ENCODE measurements at places on chromosomes 7 and 10.

- DNase-seq = no peak
Measured at GRCh38 chr7:38561166-38561565, 70.0 kb downstream of the AMPH start.

GRCh38 chr10:123635745-123636144, 30.4 kb upstream of the GPR26 start:
- no peak for DNase-seq

DNA sequence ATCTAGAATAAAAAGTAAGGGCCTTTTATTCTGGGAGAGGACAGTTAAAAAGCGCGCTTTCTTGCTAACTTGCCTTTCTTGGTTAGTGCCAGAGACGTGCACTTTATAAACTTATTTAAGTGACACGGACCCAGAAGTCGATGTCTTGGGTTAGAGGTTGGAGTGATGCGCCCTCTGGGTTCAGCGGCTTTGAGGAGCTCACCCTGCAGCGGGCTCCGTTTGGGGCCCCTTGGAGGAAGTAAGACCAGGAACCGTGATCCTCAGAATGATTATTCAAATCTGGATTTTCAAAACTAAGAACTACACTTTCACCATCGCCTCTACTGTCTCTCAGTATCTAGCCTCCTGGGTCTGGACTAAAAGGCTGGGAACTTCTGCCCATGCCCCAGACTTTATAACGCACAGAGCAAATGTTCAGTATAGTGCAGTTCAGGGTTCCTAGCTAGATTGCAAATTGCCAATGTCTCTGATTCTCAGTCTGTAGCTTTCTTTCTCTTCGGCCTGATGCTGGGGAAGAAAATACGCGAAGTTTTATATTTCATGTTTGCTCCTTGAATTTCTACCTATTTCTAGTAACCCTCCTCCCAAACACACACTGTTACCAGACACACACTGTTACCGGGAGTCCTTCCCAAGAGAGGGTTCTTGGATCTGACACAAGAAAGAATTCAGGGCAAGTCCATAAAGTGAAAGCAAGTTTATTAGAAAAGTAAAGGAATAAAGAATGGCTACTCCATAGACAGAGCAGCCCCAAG, 18.6 kb upstream of the SMO start:
- no peak for DNase-seq

DNA sequence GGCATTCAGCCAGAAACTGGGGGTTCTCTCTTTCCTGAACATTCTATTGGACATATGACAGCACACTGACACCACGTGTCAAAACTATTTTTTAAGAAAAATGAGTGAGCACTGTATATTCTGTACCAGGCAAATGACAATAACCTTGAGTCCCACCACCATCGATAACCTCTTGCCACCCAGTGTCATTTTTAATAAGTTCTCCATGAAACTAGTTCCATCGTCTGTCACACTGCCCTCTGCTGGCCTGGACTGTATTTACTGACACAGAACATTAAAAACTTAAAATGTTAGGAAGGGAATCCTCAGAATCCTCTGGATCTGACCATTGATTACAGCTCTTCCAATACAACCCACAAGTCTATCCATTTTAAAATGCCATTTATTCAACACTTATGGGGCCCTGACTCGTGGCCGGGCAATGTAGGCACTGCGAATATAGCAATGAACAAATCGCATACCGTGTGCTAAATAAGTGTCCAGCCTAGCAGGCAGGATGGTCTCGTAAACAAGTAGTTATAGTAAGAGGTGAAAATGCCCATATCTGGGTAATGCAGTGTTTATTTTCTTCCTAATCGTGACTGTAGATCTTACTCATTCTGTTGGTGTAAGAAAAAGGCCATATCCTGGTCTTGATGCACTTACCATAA, 35.9 kb upstream of the CACNB2 start:
- peak; percentile 70 for DNase-seq

DNA sequence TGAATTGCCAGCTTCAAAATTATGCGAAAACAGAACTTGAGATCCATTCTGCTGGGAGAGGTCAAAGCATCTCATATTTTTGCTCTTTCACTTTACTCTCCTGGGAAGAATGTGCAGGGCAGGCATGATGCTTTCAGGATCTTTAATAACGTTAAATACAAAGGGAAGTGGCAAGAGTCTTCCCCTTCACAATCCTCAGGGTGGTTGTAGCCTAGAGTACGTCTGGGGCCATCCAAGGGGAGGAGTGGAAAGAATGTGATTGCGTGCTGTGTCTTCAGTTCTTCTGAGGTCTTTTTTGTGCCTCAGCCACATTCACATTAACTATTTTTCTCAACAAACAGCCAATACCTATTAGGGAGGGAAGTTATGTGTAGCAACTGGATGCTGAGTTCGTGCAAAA, 207.3 kb downstream of the HGF start:
- DNase-seq = no peak

GRCh38 chr7:122883049-122883680, 3.1 kb downstream of the CADPS2 start:
- DNase-seq = no peak

GRCh38 chr10:4243651-4244050, 458.6 kb upstream of the KLF6 start:
- peak; percentile 86 for DNase-seq

- peak; percentile 75 for DNase-seq
Measured at GRCh38 chr10:5291501-5292195, 73.1 kb upstream of the UCN3 start.

DNA sequence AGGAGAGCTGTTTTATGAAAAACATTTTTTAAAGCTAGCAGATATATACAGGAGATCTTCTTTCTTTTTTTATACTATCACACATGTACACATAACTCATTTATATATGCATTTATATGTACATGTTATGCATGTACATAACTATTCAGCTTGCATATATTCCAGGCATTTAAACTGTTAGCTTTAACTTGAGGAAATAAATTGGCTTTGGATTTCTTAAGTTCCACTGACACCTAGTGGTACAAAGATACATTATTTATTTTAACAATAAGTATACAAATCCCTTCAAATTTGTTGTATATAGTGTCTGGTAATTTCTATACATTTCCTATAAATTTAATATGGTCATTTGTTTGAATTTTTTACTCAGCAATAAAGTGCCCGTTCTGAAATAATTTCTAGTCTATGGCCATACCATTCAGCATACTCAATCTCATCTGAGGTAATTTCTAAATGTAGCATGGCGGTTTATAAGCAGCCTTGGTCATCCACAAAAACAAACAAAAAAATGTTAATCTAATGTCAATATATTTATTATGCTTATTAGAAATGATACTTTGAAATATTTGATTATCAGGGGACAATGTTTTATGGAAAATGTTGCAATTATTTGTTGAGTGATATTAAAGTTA, 11.6 kb downstream of the ZDHHC6 start:
- no peak for DNase-seq

GRCh38 chr10:130137090-130137448, 878 bp downstream of the GLRX3 start:
- no peak for DNase-seq

- no peak for DNase-seq
Measured at GRCh38 chr7:150751702-150752101, 14.5 kb downstream of the GIMAP5 start.

DNA sequence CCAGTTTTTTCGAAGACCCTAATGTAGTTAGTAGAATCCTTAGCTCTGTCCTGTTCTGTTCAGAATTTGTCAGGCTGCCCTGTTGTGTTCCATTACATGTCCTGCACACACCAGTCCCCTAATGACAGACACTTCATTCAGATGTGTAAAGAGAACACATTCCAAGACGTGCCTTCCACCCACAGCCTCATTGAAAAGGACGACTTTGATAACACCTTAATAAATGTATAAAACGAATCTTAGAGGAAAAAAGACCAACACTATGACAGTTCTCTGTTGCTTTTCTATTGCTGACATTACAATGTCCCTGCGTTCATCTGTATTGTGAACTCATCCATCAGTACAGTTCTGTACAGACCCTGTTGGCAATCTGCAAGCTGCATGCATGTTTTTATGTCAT, 3.5 kb downstream of the LRRTM3 start:
- no peak for DNase-seq

- DNase-seq = no peak
Measured at GRCh38 chr7:119783799-119784198, 489.2 kb upstream of the KCND2 start.

DNA sequence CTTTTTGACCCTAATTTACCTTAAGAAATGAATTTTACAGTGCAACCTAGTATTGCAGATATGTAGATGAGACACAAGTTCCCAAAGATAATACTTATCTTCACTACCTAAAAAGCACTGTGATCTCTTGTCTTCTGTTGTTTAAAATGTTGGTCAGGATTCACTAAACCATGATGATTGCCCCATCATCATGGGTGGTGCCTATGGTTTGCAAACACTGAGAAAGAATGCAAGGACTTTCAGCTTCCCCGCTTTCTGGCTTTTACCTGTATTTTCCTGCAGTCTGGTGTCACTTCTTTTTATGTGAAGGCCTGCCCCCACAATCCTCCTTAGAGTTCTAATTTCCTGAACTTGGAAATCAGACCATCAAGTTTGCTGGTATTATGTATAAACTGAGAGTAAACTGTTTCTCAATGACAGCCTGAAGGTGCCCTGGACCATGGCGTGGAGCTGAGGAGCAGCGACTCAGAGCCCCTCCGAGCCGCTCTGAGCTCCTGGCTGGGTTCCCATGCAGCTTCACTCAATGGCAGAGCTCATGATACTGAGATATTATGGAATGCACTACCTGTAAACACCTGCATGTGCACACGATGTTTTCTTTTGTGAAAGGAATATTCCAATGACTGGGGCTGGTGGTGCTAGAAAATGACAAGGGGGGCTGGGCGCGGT, 118.4 kb upstream of the EFCAB10 start:
- no peak for DNase-seq

DNA sequence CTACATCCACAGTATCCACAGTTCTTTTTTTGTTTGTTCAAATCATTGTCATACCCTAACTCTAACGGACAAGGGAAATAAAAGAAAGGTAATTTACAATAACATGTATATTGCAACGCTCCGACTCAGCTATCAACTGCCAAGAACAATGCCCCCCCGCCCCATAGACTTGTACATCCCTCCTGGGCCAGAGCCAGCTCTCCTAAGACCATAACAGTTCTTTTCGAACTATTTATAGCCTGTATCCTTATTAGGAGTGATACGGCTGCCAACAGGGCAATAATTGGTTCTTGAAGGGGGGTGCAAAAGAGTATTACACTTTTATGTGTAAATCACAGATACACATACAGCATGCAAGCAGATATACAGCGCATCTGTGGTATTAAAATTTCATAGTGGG, 495.7 kb downstream of the GALNT17 start:
- DNase-seq = no peak

GRCh38 chr7:94400022-94400421, 5.3 kb downstream of the COL1A2 start:
- DNase-seq = no peak

DNA sequence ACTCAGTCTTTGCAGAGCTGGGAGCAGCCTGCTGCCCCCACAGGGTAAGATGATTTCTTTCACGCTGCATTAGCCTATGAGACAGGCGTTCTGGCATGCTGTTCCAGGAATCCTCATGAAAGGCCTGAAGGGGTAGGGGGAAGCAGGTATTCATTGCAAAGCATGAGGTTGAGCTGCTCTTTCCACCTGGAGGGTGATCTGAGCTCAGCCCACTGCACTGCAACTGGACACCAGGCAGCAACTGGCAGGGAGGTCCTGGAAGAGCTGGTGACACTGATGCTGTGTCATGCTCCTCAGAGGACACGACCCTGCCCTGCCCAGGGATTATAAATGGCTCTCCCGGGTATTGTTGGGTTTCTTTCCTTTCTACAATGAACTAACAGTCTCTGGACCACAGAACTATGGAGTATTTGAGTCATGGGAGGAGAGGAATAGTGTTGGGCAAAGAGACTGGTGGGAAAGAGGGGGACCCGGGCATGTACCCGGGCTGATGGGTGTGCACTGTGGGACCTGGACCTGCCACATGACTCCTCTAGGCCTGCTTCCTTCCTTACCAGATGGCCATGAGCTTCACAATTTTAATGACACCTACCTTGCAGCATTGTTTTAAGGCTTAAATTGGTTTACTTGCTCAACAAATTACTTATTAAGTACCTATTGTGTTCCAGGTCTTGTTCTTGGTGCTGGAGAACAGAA, 24.3 kb downstream of the SLC25A28 start:
- DNase-seq = no peak

- no peak for DNase-seq
Measured at GRCh38 chr10:123604506-123604905, 61.6 kb upstream of the GPR26 start.

- DNase-seq = no peak
Measured at GRCh38 chr7:22653951-22654350, 73.0 kb upstream of the IL6 start.

- no peak for DNase-seq
Measured at GRCh38 chr10:80480852-80481251, 26.7 kb downstream of the TSPAN14 start.

GRCh38 chr10:130025811-130026485, 61.9 kb upstream of the EBF3 start:
- no peak for DNase-seq

GRCh38 chr10:120950051-120950561, 98.9 kb downstream of the WDR11 start:
- no peak for DNase-seq

DNA sequence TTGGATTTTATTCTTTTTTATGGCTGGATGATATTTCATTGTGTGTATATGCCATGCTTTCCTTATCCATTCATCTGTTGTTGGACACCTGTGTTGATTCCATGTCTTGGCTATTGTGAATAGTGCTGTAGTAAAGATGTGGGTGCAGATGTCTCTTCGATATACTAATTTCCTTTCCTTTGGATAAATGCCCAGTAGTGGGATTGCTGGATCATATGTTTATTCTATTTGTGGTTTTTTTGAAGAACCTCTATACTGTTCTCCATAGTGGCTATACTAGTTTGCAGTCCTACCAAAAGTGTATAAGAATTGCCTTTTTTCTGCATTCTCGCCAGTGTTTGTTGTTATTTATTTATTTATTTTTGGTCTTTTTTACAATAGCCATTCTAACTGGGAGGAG, 159.8 kb downstream of the WNT2 start:
- no peak for DNase-seq

DNA sequence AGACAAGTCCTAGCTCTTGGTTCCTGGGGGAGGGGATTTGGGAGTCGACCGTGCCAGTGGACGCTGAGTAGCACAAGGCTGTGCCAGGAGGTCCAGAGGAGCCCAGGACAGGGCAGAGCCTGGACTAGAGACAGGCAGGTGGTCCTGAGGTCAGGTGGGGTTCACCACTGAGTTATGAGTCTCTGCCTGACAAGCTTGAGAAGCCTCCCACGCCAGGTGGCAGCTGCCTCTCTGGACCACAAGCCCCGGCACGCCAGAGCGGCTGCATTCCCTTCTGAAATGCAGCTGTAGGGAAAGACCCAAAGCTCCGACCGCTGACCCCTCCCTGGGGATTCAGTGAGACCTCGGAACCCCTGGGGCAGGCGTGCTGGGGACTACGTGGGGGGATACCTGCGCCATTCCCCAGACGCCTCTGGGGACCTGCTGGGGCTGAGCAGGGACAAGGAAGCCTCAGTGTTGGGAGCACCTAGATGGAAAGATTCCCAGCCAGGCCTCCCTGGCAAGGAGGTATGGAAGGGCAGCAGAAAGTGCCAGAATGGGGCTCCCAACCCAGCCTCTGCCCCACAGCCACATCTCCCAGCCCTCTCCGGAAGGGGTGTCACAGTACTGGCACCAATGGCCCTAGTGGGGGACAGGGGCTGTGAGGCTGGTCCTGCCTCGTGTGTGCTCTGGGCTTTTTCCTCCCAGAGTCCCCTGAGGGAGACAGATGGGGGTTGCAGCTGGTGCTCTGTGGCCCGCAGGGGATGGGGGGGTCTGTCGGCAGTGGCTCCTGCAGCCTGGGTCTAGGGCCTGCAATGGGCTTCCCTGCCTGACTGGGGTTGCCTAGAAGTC, 29.0 kb downstream of the PDGFA start:
- no peak for DNase-seq
